ENCODE measurements at places on chromosomes 3 and 15.
A peak's percentile ranks its signal among the peaks of the same experiment; 100 is the strongest.

DNA sequence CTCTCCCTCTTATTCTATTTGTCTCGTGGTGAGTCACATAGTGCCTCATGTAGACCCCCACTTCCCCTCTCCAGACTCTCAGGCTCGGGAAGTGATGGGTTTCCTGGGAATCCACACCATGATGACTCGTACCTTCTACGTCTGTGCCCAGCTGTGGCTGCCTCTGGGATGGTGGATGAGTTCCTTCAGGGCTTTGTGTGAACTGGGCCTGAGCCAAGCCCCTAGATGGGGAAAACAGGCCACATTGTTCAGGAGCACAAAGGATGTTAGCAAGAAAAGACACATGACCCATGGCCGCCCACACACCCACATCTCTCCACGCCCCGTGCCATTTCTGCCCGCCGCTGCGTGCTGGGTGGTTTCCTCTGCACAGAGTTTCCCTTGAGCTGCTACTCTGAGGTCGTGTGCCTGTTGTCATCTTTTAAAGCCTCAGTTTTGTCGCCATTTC lies 10.5 kb downstream of the ISG20 start:
- DNase-seq: peak; percentile 52

DNA sequence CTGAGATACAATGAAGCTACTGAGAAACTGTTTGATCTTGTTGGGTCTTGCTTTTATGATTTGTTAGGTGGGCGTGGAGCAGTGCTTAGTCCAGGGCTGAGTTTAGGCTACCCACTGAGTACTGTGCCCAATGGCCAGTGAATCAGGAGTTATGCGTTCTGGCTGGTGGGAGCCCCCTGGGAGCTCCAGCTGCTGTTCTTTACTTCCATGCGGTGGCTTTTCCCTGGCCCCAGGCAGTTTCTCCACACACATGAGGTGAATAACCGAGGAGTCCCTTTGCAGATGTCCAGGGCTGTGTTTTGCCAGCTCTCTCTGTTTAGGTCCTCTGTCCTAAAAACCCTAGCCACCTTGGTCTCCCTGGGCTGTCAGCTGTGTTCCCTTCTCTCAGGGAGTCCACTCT lies 106.5 kb downstream of the KLF13 start:
- no peak for DNase-seq

GRCh38 chr3:194686816-194687637 lies 1.3 kb downstream of the FAM43A start:
- no peak for DNase-seq

DNA sequence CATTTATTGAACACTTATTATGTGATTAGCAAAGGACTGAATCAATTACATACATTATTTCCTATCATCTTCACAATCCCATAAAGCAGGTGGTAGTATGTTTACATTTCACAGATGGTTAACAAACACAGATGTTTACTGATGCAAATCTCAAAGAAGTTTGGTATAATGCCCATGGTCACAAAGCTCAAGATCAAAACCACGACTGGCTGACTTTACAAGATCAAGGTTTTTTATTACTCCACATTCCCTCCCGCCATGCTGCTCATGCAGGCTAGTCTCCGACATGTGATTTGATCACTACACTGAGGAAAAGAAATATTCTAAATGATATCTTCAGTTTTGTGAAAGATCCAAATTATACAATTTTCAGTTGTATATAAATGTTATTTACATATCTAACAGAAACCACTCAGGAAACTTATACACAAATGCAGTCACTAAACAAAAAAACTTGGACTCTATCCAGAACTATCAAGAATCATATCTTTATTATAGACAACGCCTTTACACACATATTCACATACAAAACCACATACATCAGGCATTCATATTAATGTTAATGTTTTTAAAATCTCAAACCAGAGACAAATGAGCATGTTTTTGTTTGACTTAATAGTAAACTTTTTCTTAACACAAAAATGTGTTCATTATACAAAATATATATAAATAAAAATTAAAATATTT lies 235.5 kb downstream of the SCAPER start:
- no peak for DNase-seq

GRCh38 chr3:178353006-178353694 lies 183.1 kb upstream of the KCNMB2 start:
- DNase-seq: no peak

DNA sequence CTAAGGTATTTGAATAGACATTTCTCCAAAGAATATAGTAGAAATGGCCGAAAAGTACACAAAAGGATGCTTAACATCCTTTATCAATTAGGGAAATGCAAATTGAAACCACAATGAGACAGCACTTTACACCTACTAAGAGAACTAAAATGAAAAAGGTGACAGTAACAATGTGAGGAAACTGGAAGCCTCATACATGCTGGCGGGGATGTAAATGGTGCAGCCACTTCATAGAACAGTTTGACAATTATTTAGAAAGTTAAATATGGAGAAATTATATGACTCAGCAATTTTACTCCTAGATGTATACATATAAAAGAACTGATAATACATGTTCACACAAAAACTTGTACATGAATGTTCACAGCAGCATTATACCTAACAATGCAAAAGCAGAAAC lies 13.4 kb downstream of the SPICE1 start:
- DNase-seq: no peak

DNA sequence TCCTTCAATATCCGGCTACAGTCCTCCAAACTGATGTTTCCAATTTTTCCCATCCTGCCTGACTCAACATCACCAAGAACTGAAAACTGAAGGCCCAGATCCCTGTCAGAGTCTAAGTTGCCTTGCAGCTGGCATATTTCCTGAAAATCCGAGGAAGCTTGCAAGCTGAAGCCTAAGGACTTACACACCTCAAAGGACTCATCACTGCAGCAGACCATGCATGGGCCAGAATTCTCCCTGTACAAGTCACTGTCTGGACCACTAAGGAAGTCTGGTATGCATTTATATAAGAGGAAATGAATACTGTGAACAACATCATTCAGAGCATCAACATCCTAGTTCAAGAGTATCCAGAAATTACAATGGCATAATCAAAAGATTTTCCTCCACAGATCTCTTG lies 548.8 kb upstream of the MDFIC2 start:
- DNase-seq: no peak

DNA sequence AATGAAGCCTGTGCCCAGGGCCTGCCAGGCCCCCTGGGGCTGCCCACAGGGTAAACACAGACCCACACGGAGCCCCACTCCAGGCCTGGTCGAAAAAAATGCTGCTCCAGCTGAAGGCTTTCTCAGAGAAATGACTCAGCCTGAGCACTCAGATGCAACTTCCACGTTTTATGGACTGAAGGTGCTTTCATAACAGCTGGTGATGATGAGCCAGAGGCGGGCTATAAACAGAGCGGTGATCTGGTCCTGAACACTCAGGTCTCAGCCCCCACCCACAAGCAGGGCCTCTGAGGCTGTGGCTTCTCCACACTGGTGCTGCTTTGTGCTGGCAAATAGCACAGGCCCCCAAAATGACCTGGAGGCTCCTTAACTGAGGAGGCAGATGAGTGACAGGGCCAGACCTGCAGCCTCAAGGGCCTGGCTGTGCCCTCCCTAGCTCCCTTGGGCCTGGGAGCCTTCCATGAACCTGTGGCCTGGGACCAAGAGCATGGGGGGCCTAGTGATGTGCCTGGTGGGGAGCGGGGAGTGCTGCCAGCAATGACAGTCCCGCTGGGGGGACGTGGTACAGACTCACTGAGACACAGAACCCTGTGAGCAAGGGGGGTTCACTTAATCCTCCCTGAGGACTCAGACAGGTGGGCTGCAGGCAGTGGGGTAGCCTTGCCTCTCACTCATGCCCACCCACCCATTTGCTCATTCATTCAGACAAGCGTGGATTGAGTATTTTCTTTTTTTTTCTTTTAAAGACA lies 23.0 kb upstream of the FURIN start:
- no peak for DNase-seq

DNA sequence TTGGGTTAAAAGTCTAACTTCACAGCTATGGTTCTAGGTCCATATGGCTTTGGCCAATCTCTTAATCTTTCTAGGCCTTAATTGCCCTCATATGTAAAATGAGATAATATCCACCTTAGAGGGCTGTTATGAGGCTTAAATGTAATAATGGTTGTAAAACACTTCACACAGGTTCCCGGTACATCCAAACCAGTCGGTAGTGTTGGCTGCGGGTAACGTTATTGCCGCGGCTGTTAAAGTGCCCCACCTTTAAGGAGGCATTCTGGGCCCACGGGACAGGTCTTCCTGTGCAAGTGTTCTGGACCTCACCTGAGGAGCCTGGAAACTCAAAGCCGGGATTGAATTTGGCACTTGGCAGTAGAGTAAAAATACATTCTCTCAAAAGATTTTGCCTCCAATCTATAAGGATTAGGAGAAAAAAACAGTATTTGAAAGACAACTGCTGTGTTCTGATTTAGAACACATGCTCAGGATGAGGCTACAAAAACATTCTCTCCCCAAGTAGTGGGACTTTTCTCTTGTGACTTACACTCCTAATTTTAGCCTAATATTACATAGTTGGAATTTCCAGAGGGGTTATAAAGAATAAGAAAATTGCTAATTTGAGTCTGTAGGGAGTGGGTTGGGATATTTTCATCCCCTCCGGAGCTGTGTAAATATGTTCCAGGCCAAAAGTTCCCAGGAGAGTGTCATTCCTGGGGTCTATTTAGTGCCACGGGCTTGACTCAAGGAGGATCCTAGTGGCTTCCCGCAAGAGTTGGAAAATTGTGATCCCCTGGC lies 44.9 kb upstream of the TSEN2 start:
- no peak for DNase-seq

- DNase-seq: no peak
These were observed 81.1 kb downstream of the OTOL1 start for GRCh38 chr3:161577662-161578061.

DNA sequence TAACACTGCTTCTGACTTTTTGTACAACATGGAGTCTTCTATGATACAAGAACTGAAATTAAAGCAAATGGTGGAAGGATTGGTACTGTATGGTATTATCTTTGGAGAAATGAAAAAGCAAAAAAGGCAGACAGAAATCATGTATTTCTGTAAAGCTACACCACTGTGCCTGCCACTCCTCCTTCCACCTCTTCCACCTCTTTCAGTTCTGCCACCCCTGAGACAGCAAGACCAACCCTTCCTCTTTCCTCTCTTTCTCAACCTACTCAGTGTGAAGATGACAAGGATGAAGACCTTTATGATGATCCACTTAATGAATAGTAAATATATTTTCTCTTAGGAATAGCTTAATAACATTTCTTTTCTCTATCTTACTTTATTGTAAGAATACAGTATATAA lies 57.0 kb downstream of the CD200 start:
- DNase-seq: no peak

DNA sequence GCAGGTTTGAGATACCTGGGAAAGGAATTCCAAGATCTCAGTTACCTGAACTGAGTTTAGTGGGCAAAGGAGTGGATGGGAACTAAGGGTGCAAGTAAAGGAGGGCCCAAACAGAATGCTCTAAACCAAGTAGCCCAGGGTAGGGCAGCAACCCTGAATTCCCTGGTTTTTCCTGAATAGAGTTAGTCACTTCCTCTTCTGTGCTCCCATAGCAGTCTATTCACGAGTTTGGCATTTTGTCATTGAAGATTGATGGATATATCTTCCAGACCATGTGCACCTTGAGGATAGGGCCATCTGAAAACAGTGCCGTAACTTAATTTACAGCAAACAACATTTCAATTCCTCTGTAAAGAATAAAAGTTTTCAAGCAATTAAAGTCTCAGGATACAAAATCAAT lies 18.5 kb upstream of the PTX3 start:
- DNase-seq: no peak

DNA sequence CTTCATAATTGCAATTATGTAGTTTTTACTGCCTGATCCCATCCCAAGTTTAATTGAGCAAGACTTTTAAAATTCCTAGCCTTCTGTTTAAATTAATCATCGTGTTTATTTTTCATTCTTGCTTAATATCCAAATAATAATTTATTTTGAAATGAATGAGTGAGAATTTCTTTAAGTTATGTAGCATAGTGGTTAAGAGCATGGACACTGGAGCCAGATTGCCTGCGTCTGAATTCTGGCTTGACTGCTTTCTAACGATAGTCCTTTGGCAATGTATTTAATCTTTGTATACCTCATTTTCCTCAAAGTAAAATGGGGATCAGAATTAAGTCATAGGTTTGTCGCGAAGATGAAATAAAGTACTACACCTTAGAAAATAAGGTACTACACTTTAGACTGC lies 71.4 kb downstream of the LRRC49 start:
- DNase-seq: no peak

DNA sequence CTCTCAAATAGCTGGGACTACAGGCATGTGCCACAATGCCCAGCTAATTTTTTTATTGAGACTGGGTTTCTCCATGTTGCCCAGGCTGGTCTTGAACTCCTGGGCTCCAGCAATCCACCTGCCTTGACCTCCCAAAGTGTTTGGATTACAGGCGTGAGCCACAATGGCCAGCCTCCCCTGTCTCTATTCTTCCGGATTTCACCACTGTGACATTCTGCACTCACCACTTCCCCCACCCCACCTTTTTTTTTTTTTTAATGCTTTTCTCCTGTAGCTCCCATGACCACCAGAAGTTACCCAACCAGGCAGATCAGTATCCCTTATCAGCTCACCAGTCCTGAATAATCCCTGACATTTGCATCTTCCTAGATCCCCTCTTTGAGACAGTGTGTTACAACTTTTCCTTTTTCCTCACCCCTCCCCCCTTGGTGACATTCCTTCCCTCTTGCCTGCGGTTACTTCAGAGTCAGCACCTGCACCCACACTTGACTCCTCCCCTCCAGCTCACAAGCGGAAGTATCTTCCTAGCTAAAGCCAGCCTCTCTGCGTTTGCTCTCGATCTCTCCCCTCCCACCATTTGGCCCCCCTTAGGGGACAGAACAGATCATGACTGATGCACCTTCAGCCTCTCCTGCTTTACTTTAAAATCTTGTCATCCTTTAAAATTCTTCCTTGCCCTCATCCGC lies 13.5 kb upstream of the ZNF592 start:
- DNase-seq: no peak

DNA sequence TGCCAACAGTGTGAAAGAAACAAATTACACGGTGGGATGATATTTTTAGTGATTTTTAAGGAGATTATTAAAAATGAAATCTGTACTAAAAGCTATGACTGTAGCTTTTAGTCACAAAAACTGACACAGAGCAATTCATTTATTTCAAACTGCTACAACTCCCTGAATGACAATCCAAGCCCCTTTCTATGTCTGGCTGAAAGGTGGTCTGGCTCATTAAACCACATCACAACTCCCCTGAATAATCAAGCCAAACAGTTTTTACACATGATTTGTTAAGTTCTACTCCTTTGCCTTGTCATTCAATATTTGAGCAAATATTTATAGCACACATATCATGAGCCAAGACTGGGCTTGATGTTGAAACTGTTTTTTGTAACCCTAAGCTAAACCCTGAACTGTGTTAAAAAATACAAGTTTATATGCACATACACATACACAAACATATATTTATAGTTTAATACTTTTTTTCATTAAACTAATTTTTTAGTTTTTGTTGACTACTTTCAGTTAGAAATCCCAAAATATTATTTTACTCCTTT lies 125.5 kb downstream of the RBMS3 start:
- no peak for DNase-seq

DNA sequence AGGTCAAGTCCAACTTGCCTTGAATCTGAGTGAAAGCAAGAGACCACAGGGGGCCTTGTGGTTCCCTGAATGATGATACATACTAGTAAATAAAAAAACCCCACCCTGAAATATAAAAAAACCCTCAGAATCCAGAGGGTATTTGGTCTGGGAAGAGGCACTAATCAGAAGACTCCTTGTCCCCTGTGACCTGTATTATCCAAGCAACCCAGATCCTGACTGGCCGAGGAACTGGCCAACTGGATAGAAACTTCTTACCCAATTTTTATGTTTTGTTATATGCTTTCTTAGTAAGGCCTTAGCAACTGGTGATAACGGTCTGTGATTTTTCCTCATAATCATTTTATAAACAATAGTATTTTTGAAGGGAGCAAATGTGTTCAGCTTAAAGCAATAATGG lies 17.5 kb downstream of the ABI3BP start:
- DNase-seq: no peak
